ENCODE measurements at places on chromosomes 3 and 15.

- no peak for DNase-seq
Measured at GRCh38 chr3:116037954-116038911, 407.1 kb downstream of the LSAMP start.

DNA sequence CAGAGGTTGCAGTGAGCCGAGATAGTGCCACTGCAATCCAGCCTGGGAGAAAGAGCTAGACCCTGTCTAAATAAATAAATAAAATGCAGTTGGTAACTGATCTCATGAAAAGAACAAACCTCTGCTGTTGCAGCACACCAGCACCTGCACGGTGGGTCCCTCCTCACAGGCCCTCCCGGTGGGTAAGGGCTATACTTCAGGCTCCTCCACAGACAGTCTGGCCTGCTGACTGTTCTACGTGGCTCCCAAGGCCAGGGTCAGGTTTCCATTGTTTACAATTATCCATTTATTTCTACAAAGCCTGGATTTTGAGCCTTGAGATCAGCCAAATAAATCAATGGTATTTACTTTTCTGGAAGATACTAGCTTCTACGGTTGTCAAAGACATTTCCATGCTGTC lies 5.1 kb upstream of the APBA2 start:
- no peak for DNase-seq

DNA sequence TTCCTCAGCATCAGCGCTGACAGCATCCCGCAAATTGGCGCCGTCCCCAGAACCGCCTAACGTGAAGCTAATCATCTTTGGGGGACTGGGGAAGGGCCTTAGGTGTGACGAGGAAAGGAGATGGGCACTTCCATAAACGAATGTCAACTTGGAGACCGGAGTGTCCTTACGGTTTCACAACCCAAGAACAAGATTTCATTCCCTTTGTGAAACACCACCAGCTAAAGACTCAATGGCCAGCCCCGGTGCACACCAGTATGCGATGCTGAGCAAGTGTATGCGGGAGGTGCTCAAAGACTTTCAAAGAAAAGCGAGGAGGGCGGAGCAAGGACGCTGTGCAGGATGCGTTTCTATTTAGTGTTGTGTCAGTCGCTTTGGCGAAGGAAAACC lies 759 bp upstream of the TTBK2 start:
- peak; percentile 47 for DNase-seq

DNA sequence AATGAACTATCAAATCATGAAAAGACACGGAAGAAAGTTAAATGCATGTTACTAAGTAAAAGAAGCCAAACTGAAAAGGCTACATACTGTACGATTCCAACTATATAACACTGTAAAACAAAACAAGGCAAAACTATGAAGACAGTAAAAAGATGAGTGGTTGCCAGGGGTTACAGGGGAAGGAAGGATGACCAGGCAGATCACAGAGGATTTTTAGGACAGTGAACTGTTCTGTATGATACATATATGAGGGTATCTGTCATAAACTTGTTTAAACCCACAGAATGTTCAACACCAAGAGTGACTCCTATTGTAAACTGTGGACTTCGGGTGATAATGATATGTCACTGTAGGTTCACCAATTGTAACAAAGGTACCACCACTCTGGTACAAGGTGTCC lies 60.6 kb downstream of the CHSY1 start:
- DNase-seq, result no peak

- no peak for DNase-seq
Measured at GRCh38 chr3:172577987-172578570, 54.8 kb upstream of the TNFSF10 start.

DNA sequence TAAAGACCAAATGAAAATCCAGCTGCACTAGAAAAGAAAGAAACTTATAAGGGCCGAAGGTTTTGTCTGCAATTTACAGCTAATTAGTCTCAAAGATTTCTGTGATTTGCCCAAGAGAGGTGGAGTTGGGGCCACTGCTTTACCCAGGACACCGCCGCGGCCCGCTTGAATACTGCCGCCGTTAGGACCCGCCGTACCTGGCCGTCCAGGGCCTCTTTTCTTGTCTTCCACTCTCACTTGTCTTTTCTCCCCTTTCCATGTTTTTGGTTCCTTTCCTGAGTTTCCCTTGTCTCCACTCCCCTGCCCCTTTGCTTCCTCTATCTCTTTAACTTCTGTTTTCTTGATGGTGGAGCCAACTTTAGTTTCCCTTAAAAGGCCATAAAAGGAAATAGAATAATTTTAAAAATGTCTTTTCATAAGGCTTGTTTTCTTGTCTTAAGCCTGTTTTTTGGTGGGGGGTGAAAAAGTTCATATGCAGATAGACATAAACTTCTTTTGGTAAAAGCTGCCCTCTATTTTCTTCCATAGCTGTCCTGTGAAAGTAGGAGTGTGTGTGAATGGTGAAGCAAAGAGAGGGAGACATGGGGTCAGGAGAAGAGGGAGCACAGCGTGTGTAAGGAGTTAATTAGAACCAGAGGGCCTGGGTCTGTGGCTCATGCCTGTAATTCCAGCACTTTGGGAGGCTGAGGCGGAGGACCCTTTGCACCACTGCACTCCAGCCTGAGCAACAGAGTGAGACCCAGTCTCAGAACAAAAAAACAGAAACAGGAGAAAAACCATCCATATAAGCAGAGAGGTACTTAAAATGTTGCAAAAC lies 16.0 kb upstream of the CCNL1 start:
- no peak for DNase-seq
